ENCODE measurements at places on chromosomes 4 and X.

- DNase-seq = no peak
Measured at GRCh38 chr4:167524091-167524490, 289.8 kb upstream of the SPOCK3 start.

DNA sequence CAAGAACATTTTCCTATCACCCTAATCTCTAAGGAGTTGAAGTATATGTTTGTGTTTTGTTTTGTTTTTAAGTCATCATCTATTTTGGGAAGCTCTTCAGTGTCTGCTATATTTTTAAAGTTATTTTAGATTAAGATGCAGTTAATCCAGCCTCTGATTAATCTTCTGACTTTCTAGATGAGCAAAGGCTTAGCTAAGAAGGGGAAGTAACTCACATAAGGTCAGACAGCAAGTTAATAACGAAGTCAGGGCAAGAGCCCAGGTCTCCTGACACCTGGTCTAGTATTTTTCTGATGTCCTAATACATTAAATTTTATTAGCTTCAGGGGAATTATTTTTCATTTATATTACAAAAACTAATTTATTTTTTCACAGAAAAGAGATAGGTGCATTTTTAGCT, 168.5 kb downstream of the SOWAHB start:
- DNase-seq = no peak

DNA sequence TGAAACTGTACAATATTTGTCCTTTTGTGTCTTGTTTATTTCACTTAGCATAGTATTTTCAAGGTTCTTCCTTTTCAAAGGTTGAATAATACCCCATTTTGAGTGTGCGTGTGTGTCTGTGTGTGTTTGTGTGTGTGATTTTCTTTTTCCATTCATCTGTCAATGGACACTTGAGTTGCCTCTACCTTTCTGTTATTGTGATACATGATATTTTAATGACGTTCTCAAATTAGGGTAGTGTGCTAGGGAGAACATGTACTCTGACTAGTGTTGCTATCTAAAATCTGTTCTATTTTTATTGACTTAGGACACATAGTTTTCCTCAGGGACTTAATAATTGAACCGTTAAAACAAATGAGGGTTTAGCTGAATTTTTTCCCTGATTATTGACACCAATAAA, 9.9 kb downstream of the MMRN1 start:
- no peak for DNase-seq

DNA sequence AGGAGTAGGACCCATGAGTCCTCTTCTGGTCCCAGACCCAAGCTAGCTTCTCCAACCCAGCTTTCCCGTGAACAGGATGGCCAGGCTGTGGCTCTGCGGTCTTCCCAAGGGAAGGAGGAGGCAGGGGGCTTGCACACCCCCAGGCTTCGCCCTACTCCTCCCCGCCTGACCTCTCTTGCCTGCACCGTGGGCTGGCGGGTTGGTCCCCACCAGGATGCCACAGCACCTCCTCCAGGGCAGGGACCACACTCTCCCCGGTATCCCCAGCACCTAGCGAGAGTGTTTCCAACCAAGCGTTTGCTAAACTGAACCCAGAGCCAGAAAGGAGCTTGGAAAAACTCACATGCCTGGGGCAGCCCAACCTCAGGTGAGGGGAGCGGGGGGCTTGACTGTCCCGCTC, 9.0 kb upstream of the S100P start:
- DNase-seq = no peak

- DNase-seq = no peak
Measured at GRCh38 chr4:42460043-42460442, 62.8 kb downstream of the SHISA3 start.

GRCh38 chrX:71365356-71365874, 742 bp upstream of the TAF1 start:
- no peak for DNase-seq

- DNase-seq = no peak
Measured at GRCh38 chr4:189299706-189300105, 641.0 kb upstream of the FRG1 start.

GRCh38 chrX:121496966-121497365, 449.6 kb downstream of the GLUD2 start:
- DNase-seq = no peak

DNA sequence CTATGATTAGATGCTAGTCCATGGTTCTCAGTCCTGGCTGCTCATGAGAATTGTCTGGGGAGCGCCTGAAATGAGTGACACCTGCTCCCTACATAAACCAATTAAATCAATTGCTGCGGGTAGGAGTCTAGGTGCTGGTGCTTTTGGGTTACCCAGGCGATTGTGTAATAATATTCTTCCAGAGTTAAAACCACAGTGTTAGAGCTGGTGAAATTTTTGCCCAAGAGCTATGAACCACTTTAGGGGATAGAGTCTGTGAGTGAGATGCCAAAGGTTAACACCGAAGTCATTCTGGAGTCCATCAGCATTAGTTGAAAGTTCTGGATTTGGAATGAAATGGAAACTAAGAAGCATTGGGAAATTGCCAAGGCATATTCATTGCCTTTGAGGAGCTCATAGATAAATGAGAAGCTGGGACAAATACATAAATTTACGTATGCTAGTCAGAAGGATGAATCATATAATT, 15.3 kb downstream of the PDK3 start:
- DNase-seq = peak; percentile 70

DNA sequence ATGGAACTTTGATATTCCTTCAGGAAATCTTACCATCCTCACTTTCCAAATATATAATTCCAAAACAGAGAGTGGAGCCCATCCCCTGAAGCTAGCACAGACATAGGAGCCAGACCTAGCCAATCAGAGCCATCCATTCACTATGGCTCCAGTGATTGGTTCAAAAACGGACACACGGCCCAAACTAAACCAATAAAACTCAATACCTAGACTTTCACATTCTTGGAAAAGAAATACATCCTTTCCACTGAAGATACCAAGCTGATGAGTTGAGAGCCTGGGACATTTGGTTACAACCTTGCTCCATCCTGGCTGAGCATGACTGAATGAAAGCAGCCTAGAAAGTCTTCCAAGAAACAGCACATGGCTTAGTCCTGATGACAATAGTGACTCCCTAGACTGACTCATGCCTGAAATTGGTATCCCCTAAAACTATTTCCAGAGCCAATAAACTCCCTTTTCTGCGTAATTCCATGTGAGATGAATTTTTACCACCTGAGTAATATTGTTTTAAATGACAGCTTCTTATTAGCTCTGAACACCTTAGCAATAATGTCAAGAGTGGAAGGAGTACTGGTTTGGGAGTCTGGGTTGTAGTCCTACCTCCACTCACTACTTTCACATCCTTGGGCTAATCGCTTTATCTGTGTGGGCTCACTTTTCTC, 189.6 kb upstream of the LNX1 start:
- no peak for DNase-seq

- DNase-seq = no peak
Measured at GRCh38 chrX:129655547-129656249, 942 bp upstream of the APLN start.

GRCh38 chrX:149871940-149872339, 9.0 kb upstream of the MAGEA8 start:
- peak; percentile 22 for DNase-seq

DNA sequence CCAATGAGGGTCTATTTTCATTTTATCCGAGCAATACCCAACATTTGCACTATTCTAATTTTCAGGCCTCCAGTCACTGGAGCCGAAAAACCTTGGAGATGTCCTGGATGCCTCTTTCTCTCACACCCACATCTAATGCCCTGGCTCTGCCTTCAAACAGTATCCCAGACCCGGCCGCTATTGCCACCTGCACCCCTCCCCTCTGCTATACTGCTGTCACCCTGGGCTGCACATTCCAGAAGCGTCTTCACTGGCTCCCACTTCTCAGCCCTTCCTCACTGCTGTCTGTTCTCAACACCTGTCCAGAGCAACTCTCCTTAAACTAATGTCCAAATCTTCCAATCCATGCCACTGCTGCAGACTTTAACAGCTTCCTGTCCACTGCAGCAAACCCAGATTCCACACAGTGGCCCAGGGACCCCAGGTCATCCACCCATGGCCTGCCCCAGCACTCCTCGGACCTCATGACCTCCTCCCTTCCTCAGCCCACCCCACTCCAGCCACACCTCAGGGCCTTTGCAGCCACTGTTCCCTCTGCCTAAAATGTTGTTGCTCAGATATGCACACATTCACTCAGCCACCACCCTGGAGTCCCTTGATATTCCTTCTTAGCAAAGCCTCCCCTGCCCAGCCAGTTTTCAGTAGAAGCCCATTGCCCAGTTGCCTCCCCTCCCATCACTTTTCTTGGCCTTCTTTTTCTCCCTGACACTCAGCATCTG, 30.5 kb upstream of the PPP2R2C start:
- no peak for DNase-seq

DNA sequence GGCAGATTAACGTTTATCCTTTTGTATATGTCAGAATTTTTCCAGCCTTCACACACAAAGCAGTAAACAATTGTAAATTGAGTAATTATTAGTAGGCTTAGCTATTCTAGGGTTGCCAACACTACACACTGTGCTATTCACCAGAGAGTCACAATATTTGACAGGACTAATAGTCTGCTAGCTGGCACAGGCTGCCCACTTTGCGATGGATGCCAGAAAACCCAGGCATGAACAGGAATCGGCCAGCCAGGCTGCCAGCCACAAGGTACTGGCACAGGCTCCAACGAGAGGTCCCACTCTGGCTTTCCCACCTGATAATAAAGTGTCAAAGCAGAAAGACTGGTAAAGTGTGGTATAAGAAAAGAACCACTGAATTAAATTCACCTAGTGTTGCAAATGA, 94.8 kb downstream of the TET2 start:
- no peak for DNase-seq

DNA sequence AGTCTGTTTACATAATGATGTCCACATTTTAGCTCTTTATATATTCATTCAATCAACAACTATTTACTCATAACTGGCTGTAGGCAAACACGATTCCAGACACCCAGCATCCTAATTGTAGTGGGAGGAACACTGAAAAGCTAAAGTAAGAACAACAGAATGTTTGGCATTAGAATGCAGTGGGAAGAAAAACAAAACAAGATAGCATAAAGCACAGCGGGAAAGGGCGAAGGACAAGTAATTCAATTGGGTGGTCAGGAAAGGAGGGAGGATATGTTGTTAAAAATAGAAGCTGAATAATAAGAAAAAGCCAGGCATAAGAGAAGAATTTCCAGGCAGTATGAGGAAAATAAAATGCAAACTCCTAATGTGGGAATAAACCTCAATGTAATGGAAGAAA, 189.5 kb upstream of the FAT4 start:
- no peak for DNase-seq

DNA sequence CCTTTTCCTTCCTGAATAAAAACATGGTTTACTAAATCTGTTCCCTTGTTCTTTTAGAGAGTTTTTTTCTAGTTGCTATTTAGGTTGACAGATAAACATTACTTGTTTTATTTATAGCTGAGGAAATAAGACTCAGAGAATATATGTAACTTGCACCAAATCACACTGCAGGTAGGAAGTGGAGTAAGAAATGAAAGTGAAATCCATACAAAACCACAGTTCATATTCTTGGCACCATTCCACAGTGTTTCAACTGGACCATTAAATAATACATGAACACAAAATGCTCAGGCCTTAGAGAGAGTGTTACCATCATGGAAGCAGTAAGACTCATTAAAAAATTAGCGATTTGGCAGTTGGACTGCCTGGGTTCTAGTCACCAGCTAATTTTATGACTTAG, 326.9 kb upstream of the SLIT2 start:
- DNase-seq = no peak

- DNase-seq = no peak
Measured at GRCh38 chrX:106050054-106050453, 11.5 kb upstream of the SERPINA7 start.

GRCh38 chr4:70449220-70449619, 22.8 kb upstream of the MUC7 start:
- DNase-seq = no peak

DNA sequence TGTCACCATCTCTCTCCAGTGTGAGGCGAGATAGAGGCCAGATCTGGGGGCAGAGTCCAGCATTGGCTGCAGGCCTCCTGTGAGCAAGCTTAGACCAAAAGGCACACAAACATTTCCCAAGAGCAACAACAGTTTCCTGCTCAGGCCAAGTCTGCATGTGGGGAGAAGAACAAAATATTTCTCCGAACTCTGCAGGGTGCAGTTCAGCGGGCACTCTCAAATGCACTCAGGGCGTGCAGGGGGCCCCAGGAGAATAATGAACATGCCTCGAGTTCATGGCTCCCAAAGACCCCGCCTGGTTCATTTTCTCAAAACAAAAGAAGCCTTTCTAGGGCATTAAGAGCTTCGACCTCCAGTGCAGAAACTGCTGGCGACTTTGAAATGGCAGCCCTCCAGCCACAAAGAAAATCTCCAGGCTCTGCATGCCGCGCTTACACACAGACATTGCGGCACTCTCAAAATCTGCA, 57.8 kb upstream of the HELT start:
- DNase-seq = no peak

DNA sequence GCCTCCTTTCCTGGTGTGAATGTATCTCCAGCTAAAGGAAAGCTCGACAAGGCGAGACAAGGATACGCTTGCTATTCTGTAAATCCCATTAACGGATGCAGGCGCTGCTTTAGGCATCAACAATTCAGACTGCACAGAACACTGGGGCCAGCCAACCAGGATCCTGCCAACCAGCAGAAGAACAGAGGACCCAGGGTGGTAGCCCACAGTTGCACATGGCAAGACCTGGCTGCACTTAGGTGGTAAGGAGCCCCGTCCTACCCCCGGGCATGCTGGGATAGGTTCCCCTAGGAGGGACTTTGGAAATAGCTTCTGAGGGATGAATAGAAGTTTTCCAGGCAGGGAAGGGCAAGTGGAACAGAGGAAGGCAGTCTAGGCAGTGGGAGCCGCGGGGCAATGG, 20.7 kb downstream of the PSAPL1 start:
- no peak for DNase-seq

GRCh38 chrX:155873188-155873587, 8.0 kb upstream of the VAMP7 start:
- DNase-seq = peak; percentile 72

DNA sequence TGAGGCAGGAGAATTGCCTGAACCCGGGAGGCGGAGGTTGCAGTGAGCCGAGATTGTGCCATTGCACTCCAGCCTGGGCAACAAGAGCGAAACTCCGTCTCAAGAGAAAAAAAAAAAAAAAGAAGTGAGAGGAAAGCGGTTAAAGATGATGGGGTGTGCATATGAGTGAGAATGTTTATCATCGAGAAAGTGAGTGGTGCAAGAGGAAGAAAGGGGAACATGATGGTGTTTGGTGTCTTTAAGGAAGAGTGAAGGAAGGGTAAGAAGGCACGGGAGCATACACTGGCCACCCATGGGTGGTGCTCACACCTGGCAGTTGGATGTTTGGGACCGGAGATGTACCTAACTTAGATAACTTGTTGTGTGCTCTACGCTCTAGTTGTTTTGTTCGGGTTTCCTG, 62.2 kb downstream of the STOX2 start:
- no peak for DNase-seq

GRCh38 chr4:39331191-39331590, 35.0 kb downstream of the RFC1 start:
- peak; percentile 9 for DNase-seq

DNA sequence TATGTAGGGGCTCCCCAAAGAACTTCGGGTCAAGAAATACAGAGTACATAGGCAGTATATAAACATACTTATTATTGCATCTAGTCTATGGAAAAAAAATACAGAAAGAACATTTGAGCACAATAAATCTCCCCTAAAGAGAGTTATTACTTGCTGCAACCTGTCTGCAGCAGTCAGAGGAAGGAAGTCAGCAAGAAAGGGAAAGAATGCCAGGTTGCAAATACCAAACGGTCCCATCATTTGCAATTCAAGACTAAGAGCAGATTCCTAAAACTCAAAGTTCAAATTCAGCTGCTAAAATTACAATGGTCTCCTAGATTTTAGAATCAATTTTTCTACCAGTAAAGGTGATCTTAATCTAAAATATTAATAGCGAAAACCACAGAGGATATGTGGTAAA, 236.2 kb upstream of the NUDT6 start:
- no peak for DNase-seq
